ENCODE measurements at places on chromosomes 2 and 18. TPM values are rescaled to one million over a fixed set of nuclear protein-coding genes. Genes with fewer than 3 reads are reported as not detected.
A peak's percentile ranks its signal among the peaks of the same experiment; 100 is the strongest.

Gene CCDC74A
- total RNA-seq: 1.1 TPM

Gene C2orf80
- total RNA-seq: not detected

GRCh38 chr18:68467957-68468356, 247.0 kb downstream of the TMX3 start:
- no peak overlapping the region for H3K27ac ChIP-seq
- no peaks in the 10 kb centered on the region for H3K36me3 ChIP-seq
- no peaks in the 10 kb centered on the region for H3K4me1 ChIP-seq
- no peaks in the 10 kb centered on the region for H3K27me3 ChIP-seq
- H3K4me3 ChIP-seq: no peak overlapping the region

GRCh38 chr2:68371581-68371980, 6.5 kb downstream of the PLEK start:
- DNase-seq: no peak
- H3K36me3 ChIP-seq: no peaks in the 10 kb centered on the region
- H3K4me1 ChIP-seq: peaks cover 9% of the 10 kb centered on the region
- no peak overlapping the region for H3K4me3 ChIP-seq
- no peak overlapping the region for H3K27ac ChIP-seq
- H3K27me3 ChIP-seq: no peaks in the 10 kb centered on the region

DNA sequence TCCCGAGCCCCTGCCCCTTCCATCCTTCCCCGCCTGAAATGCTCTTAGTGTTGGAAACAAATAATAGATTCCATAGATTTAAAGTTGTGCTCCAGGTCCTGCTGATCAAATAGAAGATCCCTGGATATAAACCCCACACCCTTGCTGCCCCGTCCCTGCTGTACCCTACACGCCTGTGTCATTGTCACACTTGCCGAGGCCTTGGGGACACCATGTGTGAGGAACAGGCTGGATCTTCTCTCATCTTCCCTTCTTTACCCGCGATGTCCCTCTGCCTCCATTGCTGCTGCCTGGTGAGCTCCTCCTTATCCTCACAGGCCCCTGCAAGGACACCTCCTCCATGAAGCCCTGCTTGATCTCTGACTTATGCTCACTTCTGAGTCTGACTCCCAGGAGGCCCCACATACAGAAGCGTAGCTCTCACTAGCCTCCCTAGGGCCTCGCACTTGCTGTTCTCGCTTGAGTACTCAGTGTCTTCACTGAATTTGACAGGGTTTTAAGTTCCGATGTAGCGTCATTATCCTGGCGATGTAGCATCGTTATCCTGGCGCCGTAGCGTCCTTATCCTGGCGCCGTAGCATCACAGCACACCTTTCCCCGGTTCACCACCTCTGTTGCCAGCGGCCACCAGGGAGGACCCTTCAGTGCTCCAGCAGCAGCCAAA, 221.9 kb downstream of the NDUFA10 start:
- H3K4me3 ChIP-seq: no peak overlapping the region
- H3K36me3 ChIP-seq: no peaks in the 10 kb centered on the region
- no peak for DNase-seq
- H3K27me3 ChIP-seq: peaks cover 74% of the 10 kb centered on the region

DNA sequence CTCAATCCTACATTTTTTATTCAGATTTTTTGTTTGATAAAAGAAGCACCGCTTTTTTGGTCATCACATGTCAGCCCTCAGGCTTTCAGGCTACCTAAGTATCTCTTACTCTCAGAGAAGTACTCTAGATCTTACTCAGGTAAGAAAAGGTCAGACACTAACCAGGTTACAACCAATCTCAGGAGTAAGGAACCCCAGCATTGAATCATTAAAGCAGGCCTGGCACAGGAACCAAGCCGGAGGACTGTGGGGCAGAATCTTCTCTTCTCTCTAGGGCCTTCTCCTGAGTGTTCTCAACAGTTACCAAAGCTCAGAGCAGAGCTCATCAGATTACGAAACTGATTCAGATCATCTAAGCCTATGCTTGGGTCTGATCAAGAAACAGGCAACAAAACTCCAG, 28.2 kb downstream of the RBMS1 start:
- no peaks in the 10 kb centered on the region for H3K36me3 ChIP-seq
- no peak overlapping the region for H3K27ac ChIP-seq
- no peaks in the 10 kb centered on the region for H3K27me3 ChIP-seq
- H3K4me3 ChIP-seq: no peak overlapping the region

DNA sequence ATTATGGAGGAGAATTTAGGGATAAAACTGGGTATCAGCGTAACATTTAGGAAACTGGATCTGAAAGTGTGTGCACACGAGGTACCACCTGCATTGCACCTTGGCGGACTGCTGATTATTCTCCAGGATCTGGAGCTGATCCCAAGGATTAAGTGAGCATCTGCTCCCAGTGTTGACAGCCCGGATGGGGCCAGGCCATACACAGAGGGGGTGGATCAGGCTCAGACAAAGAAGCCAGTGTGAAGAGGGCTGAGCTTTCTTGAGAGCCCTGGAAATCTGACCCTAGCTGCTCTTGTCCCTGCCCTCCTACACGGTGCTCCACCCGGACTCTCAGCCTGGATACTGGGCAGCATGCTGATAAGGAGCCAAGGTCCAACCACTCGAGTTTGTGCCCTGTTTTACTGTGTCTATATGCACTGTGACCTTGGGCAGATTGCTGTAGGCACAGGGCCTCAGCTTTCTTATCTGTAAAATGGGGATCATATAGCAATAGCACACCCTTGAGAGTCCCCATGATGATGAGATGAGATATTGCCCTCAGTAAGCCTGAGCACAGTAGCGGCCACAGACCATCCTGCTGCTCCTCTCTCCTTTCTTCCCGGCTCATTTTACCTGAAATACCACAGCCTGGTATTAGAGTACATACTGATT, 396.8 kb upstream of the CELF4 start:
- DNase-seq: no peak
- H3K27me3 ChIP-seq: no peaks in the 10 kb centered on the region
- H3K4me3 ChIP-seq: no peak overlapping the region
- no peaks in the 10 kb centered on the region for H3K36me3 ChIP-seq

Gene C2orf15
- total RNA-seq: not detected

GRCh38 chr18:37378336-37379010, 187.1 kb downstream of the CELF4 start:
- no peak for DNase-seq
- no peaks in the 10 kb centered on the region for H3K36me3 ChIP-seq
- no peaks in the 10 kb centered on the region for H3K4me1 ChIP-seq
- no peak overlapping the region for H3K27ac ChIP-seq
- H3K27me3 ChIP-seq: peaks cover 61% of the 10 kb centered on the region
- no peak overlapping the region for H3K4me3 ChIP-seq

GRCh38 chr18:50133526-50133925, 61.4 kb downstream of the MYO5B start:
- no peak overlapping the region for H3K27ac ChIP-seq
- peaks cover 86% of the 10 kb centered on the region for H3K27me3 ChIP-seq
- no peak for DNase-seq
- H3K4me1 ChIP-seq: no peaks in the 10 kb centered on the region
- no peaks in the 10 kb centered on the region for H3K36me3 ChIP-seq

DNA sequence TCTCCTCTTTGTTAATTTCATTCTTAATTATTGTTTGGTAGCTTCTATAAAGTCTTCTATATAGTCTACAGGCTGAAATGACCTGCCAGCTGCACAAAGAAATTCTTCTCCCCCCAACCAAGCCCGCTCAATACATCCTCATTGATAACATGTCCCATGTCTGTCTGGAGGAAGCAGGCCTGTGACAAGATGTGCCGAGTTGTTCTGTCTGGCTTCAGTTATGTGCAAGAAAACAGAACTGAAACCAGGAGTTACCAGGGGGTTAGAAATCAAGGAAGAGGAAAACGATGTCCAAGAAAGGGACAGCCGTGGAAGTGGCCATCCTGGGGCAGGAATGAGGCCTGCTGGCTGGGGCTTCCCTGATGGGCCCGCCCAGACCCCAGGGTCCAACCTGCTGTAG, 57.6 kb downstream of the MTCL1 start:
- no peak overlapping the region for H3K27ac ChIP-seq
- H3K4me1 ChIP-seq: no peaks in the 10 kb centered on the region
- H3K36me3 ChIP-seq: no peaks in the 10 kb centered on the region
- H3K4me3 ChIP-seq: no peak overlapping the region
- no peaks in the 10 kb centered on the region for H3K27me3 ChIP-seq

- DNase-seq: no peak
- H3K27me3 ChIP-seq: peaks cover 96% of the 10 kb centered on the region
- peak within 1 kb of the TSS; percentile 63 for H3K4me3 ChIP-seq
- H3K4me1 ChIP-seq: peaks cover 36% of the 10 kb centered on the region
These were observed at the start of gene NOL4 for GRCh38 chr18:34224423-34225217. TSS of gene NOL4 (minus strand) at chr18:34224913. CDS start at chr18:34223253, 1,660 bp downstream.

Gene SF3B6
- 59.7 TPM for total RNA-seq

DNA sequence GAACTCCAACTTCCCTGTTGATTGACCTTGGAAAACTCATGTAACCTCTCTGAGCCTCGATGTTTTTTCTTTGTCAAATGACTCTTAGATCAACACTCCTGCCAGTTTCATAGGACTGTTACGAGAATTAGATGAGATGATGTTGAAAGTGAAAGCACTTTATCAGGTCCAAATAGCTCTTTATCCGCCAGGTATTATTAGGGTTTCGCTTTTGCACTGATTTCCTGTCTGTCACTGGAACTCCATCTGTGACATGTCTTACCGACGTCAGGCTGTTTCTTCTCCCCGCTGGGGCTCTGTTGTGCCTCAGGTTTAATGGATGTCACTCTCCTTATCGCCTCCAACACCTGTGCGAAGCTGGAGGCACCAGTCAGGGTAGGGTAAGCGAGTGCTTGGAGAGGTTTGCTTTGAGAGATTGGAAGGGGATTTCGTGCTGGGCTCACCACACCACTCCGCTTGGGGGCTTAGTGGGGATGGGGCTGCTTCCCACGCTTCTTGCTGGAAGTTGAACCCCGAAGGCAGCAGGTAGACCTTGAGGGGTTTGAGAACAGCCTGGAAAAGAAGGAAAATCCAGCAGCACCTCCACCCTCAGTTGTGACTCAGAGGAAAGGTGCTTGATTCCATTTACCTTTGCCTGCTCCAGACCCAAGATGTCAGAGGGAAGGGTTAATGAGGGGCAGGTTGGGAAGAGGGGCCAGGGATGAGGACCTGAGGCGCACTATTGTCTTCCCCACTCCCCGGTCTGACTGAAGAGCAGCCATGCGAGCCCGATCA, 4.3 kb downstream of the GAD1 start:
- H3K36me3 ChIP-seq: no peaks in the 10 kb centered on the region
- peaks cover 99% of the 10 kb centered on the region for H3K27me3 ChIP-seq
- no peak overlapping the region for H3K27ac ChIP-seq
- H3K4me3 ChIP-seq: peak overlapping the region; percentile 64

DNA sequence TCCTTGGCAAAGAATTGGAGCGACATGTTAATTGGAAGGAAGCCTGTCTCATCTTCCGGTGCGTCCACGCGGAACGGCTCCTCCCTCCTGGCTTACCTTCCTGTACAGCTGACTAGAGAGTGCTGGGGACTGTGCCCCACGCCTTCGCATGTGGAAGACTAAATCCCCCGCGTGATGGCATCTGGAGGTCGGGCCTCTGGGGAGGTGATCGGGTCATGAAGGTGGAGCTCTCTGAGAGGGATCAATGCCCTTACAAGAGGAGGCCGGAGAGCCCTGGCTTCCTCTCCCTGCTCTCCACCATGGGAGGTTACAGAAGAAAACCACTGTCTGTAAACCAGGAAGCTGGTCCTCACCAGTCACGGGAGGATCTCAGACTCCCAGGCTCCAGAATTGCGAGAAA, 104.1 kb upstream of the OTOS start:
- peaks cover 12% of the 10 kb centered on the region for H3K4me1 ChIP-seq
- H3K27ac ChIP-seq: peak overlapping the region; percentile 27
- no peak overlapping the region for H3K4me3 ChIP-seq
- DNase-seq: no peak
- H3K27me3 ChIP-seq: no peaks in the 10 kb centered on the region

Gene RND3
- 26.9 TPM for total RNA-seq

DNA sequence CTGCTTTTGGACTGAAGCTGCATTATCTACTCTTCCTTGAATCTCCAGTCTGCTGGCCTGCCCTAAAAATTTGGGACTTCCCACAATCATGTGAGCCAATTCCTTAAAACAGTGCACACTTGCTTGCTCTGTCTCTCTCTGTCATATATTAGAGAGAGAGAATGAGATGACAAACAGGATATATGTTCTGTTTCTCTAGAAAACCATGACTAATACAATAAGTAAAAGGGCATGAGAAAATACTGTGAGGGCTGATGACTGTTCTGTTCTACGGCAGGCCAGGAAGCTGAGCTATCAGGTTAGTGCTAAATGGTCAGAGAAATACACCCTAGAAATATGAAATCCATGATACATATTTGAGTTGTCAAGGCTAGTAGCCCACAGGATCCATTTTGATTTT, 1896.8 kb upstream of the CELF4 start:
- H3K4me1 ChIP-seq: no peaks in the 10 kb centered on the region
- DNase-seq: no peak
- H3K36me3 ChIP-seq: no peaks in the 10 kb centered on the region
- H3K27me3 ChIP-seq: no peaks in the 10 kb centered on the region

Gene KIAA2012
- not detected for total RNA-seq

Gene LHCGR
- 0.16 TPM for total RNA-seq

Gene RAB6D
- total RNA-seq: not detected

Data from left ventricle myocardium inferior (tissue), 1 donor.